ENCODE measurements at places on chromosomes 4 and X.
A peak's percentile ranks its signal among the peaks of the same experiment; 100 is the strongest.

DNA sequence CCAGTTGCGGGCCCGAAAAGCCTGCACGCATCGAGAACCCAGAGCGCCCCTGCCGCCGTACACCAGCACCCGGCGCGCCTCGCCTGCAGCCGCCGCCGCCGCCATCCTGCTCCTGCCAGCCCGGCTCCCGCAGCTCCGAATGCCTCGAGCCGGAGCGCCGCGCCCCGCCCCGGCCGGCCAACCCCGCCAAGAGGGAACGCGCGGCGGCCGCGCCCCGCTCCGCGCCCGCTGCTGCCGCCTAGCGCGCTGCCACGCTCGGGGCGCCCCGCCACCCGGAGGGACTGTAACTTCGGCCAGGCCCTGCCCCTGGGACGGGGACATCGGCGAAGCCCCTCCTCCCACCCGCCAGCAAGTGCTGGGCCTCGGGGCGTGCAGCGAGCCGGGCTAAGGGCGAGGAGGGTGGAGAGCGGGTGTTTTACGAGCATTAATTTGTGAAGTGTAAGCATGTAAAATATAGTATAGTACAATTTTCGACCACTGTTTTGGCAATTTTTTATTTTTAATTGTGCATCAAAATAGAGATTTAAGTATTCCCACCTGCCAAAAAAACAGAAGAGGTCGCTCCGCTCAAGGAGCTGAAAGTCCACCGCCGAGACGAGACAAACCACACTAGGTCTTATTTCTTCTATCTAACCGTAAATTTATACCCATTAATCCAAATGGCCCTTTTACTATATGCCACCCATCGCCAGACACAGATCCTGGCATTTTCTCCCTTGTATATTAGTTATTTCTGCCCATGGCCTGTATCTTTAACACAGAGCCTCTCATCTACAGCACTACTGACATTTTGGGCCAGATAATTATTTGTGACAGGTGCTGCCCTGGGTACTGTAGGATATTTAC lies at the start of gene QDPR:
Gene QDPR (minus strand): TSS at position 141 of the 846 bp plus-strand sequence. CDS start 36 bp downstream, at position 105.
- peak; percentile 50 for DNase-seq

DNA sequence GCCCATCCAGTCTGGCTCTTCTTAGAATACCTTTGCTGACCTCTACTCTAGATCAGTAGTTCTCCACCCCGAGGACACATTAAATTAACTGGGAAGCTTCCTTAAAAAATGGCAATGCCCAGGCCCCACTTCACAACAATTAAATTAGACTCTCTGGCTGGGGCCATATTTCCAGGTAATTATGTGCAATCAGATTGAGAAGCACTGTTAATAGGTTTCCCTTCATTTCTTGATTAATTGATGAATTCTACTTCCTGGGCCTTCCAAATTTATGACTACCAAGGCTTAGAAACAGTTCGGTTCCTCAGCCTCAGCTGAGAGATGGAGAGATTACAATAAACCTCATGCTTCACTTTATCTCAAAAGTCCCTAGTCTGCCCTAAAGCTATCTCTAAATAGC lies 71.7 kb upstream of the LIMCH1 start:
- DNase-seq, result no peak

DNA sequence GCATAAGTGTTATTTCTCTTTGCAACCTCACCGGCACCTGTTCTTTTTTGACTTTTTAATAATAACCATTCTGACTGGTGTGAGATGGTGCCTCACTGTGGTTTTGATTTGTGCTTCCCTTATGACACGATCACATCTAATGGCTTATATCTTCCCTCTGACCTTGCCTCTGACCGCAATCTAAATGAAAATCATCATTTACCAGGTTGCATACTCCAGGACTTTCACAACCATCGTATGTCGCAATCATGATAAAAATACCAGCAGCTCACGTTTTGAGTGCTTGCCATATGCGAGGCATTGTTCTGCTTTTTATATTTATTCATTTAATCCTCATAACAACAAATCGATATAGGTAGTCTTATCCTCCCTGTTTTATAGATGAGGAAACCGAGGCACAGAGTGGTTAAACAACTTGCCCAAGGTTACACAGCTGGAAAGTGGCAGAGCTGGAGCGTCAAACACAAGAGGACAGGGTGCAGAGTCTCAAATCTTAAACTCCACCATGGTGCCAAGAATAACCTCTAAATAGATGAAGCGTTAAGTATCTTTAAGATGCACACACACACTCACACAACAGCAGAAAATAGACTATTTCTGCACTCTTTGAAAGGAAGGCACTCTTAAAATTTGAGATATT lies 102.2 kb downstream of the SEL1L3 start:
- DNase-seq, result no peak

DNA sequence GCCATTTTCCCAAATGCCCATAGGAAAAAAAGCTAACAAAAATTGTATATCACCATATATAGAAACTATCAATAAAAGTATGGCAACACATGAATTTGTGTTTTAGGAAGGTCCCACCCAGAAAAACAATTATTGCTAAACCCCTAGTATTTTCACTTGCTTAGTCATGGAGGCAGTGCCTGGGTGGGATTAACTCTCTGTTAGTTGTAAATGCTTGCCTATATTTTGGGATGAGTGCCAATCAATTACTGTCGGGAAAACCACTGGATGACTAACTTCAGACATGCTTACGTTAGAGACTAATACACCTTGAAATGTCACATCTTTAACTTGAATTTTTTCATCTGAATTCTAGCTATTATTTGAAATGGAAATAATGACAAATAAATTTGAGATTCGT lies 33.9 kb downstream of the TMPRSS11A start:
- no peak for DNase-seq

- DNase-seq, result no peak
Observed at GRCh38 chrX:19344661-19345060, 934 bp downstream of the PDHA1 start.

- no peak for DNase-seq
Observed at GRCh38 chr4:2923141-2923551, 40.1 kb downstream of the NOP14 start.

DNA sequence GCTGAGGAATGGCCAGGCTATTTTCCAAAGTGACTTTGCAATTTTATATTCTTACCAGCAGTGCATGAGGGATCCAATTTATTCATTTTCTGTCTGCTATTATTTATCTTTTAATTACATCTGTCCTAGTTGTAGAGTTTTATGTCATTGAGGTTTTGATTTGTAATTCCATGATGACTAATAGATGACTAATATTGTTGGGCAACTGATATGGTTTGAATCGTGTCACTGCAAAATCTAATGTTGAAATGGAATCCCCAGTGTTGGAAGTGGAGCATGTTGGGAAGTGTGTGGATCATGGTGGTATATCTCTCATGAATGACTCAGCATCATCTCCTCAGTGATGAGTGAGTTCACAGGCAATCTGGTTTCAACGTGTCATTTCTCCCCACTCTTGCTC lies 201.5 kb downstream of the TBX22 start:
- DNase-seq, result no peak

- DNase-seq, result peak; percentile 20
Observed at GRCh38 chrX:56802921-56803849, 74.1 kb downstream of the NBDY start.

DNA sequence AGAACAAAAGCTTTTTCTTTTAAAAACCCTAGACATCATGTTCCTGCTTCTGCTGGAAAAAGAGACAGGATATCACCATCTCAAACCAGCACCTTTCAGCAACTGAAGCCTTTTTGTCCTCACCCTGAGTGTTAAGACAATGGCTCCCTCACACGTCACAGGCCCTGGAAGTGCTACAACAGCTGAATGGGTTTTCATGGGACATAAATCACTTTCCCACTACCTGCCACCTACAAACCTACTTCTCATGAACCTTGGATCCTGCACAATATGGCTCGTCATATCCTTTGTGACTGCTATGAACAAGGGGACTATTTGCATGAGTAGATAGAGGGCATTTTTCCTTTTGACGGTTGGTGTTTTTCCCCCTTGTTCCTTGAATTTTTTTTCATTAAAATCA lies 93.6 kb downstream of the TSPAN5 start:
- DNase-seq, result no peak

Measured in activated CD4-positive, alpha-beta T cell treated with anti-CD3 and anti-CD28 coated beads, Interleukin-2, amount 50 U/mL, for 24 hours (primary cell).